T-helper 2 cell (primary cell): ENCODE measurements at places on chromosomes 4 and X.
A peak's percentile ranks its signal among the peaks of the same experiment; 100 is the strongest.

DNA sequence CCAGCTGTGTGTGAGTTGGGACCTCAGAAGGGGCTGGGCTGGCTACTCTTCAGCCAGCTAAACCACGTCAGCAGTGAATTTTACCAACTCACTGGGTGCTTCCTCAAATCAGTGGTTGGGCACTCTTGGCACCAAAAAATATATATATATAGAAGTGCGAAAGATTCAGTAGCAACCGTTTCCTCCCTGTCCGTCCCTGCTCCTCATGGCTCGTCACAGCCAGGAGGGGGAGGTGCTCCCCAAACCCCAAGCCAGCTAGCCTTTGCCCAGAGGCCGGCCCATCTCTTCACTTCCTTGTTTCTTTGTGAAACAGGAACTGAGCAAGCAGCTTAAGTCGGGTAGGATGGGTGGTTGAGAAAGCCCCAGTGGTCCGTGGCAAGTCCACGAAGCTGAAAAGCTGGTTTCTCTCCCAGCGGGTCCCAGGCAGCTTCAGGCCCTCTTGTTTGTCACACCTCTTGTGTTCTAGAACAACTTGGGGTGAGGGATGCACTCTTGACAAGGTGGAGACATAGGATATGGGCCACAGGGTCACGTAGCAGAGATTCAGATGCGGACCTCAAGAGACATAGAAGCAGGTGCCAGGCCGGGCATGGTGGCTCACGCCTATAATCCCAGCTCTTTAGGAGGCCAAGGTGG, 6.8 kb upstream of the SASH3 start:
- DNase-seq = peak; percentile 67

GRCh38 chr4:186025408-186025690, 43.6 kb upstream of the TLR3 start:
- no peak for DNase-seq

DNA sequence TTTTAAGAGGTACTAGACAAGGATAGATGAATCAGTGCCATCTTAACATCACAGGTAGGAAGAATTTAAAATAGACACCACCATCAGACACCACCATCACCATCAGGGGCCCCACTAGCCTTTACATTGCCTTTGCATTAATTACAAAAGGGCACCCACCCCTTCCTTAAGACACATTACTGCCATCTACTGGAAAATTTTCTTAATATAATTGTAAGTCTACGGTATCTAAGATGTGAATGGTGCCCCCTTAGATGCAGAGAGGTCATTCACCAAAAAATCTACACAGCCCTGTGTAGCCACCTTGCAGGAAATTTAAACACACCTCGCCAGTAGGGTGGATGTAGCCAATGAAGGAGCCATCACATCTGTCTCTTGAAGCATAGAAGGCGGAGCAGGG, 184.1 kb downstream of the MID1IP1 start:
- no peak for DNase-seq

GRCh38 chrX:152905081-152905420, 7.2 kb downstream of the ZNF185 start:
- no peak for DNase-seq

DNA sequence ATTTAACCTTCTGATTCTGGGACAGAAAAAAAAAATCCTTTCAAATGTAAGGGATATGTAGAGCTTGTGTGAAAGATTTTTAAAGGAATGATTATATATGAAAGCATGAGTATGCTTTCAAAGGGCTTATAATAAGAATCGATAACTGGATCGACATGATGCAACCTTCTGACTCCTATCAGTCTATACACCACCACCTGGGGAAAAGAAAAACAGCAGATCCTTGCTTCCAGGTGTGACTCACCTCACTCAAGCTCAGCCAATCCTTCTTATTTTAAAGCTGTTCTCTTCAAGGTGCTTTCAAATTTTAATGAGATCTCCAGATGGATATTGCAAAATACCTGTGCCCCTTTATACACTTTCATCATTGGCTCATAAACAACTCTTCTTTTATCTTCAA, 102.1 kb upstream of the EDNRA start:
- DNase-seq = no peak

DNA sequence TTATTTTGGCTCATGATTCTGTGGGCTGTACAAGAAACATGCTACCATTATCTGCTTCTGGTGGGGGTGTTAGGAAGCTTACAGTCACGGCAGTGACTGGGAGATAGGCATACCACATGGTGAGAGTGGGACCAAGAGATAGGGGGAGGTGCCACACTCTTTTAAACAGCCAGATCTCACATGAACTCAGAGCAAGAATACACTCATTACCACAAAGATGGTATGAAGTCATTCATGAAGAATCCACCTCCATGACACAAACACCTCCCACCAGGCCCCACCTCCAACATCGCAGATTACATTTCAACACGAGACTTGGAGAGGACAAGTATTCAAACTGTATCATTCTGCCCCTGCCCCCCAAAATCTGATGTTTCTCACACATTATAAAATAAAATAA, 2396.7 kb downstream of the PCDH7 start:
- DNase-seq = no peak

GRCh38 chr4:152485726-152486276, 50.1 kb downstream of the FBXW7 start:
- DNase-seq = no peak

- no peak for DNase-seq
These were observed 123.9 kb upstream of the GC start for GRCh38 chr4:71907782-71908181.

DNA sequence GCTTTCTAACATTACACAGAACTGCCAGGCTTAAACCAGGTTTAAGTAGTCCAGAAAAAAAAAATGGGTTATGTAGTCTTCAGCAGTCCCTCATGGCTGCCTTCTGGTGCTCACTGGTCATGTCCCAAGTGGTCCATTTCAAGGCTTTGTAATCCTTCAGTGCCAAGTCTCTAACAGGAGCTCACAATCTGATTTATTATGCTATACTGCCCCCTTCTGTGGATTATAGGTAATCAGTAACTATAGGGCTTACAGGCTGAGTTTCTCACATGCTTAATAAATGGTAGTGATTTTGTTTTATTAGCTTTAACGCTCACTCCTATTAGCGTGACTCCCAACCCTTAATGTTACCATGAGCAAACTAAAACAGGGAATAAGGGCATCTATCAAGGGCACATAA, 92.5 kb upstream of the EDA2R start:
- no peak for DNase-seq

DNA sequence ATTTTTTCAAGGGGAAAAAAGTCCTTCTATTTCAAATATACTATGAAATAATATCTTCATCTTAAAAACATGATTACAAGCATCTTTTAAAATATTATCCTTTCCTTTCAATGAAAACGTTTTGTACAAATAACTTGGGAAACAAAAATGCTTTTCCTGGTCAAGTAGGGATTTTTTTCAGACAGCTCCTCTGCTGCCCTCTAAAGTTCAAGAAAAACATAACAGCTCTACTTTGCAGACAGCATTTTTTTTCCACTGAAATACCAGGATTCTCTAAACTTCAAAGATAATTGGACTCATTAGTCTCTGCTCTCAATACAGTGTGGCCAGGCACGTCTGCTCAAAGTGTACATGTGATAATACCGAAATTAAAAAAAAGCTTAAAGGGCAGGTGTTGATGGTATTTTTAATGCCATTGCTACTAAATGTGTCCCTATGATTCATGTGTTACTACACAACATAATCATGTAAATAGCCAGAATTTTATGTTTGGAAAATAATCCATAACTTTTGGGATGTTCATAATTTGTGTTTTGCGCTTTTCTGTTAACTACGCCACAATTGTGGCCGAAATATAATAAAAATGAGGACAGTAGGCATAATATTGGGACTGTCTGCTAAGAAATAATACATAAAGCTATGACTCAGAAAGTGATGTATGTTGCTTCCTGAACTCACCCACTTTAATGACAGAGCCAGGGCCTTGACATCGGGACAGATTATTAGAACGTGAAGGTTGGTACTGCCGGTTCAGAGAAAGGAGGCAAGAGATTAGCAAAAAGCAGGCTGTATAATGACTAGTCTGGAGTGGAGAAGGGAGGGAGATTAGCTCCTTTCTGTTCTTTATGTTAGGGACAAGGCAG, 478.9 kb downstream of the KCNIP4 start:
- DNase-seq = no peak

GRCh38 chrX:48689208-48689920, 5.8 kb downstream of the WAS start:
- no peak for DNase-seq

- no peak for DNase-seq
These were observed 83.3 kb upstream of the PAQR3 start for GRCh38 chr4:79022529-79022928.

DNA sequence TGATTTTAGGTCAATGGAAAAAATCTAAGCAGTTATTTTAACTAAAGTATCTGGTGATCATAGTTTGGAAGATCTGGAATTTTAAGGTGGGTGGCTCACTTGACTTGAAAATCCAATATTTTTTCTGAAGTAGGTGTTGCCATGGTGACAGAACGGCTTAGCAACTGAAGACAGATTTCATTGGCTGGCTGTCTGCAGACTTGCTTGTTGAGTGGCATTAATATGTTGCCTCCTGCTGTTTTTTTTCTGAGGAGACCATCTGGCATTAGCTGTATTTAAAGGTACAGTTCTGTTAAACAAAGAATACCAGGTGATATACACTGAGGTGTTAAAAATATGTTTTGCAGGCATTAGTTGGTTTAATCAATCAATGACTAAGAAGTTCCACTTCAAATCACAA, 19.8 kb downstream of the CPE start:
- DNase-seq = no peak

- DNase-seq = no peak
These were observed 10.1 kb downstream of the AIFM1 start for GRCh38 chrX:130155564-130155963.
